NCI-H460 (cell line): ENCODE measurements at places on chromosomes 2 and 18.

DNA sequence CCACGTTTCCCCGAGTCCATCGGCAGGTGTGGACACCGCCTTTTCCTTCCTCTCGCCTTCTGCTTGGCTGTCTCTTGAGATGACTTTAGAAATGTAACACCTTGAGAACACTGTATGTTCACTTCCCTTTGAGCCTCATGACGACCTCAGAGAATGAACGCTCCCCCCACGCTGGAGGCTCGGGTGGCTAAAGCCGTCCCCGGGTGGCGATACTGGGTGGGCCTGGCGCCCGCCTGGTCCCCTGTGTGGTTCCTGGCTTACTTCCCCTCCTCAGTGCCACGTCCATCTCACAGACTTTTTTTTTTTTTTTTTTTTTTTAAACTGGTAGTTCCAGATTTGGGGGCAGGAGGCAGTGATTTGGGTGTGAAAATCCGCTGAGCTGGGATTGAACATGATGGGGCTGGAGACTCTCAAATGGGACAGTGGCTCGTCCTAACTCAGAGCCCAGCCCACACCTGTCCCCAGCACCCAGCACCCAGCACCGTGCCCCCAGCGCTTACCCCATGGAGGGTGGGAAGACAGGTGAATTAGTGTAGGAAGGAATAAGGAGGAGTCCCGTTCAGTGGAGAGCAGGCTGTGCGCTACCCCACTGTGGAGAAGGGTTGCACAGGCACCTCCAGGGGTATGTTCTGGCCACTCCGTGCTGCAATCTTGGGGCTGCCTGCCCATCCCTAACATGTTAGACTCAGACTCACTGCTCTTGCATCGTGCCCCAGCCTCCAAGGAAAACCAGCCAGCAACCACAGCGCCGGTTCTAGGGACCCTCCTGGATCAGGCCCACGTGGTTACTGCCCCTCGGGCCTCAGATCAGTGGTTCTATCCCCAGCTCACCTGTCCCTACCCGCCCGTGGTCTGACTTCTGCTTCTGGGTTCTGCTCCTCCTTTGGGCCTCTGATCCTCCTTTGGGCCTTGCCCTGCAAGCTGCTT is 174.0 kb downstream of the ASB1 start:
- no peak for DNase-seq

DNA sequence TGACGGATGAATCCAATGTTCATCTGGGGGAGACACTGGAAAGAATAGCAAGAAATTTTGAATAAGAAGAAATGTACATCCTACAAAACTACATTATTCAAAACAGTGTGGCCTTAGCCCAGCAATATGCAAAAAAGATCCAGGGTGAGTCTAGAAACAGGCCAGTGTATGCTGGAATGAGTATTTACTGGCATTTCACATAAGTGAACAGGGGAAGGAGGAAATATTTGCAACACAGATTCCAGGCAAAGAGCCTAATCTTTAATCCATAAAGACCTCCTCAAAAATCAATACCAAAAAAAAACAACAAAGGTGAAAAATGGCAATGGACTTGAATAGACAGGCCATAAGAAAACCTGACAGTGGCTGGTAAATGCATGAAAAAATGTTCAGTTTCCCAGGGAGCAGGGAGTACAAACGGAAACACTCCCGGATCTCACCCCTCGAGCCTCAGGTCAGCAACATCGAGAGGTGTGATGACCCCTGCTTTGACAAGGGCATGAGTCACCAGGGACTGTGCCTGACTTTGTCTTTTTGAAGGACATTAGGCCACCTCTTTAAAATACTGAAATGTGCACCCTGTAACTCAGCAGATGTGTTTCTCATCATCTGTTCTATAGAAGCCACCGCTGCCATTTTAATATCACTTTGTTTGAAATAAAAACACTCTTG is 12.7 kb upstream of the GPC1 start:
- no peak for DNase-seq

DNA sequence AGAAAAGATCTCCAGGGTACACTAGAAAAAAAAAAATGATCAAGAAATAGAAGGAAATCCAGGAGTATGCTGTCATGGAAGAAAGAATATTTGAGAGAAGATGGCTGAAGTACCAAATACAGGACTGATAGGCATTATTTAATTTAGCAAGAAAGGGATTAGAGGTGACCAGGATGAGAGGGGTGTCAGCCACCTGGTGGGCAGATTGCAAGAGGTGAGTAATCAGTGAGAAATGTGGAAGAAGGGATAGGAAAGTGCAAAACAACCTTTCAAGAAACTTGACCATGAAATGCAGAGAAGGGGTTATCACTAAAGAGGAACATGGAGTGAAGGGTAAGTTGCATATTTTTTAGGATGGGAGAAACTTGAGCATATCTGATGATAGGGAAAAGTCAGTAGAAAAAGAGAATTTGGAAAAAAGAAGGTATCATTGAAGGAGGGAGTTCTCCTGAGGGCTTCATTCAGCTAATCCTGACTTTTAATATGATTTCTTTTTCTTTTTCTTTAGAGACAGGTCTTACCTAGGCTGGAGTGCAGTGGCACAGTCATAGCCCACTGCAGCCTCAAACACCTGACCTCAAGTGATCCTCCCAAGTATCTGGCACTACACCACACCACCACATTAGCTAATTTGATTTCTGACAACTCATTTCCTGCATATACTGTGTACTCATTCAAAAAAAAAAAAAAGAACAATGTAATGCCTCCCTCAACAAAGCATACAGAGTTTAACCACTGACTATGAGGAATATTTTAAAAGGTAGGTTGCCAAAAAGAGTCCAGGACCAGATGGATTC is 101.3 kb downstream of the LRP2 start:
- no peak for DNase-seq

- DNase-seq = no peak
These were observed 257.7 kb upstream of the CHAC2 start for GRCh38 chr2:53509831-53510388.

DNA sequence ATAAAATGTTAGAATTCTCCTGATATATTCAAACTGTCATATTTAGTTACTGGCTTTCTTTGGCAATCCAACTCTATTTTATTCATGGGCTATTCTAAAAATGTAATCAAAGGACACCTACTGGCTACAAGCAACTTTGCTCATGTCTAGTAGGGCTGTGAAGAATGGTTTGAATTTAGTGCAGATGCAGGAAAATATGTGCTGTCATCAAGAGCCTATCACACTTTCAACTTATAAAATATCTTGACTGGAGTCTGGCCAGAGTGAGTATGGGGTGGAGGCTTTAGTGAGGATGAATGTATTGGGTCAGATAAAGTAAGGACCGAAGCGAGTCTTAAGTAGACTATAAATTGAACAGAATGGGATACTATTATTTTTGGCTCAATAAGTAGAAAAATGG is 343.4 kb upstream of the SPRED2 start:
- no peak for DNase-seq

DNA sequence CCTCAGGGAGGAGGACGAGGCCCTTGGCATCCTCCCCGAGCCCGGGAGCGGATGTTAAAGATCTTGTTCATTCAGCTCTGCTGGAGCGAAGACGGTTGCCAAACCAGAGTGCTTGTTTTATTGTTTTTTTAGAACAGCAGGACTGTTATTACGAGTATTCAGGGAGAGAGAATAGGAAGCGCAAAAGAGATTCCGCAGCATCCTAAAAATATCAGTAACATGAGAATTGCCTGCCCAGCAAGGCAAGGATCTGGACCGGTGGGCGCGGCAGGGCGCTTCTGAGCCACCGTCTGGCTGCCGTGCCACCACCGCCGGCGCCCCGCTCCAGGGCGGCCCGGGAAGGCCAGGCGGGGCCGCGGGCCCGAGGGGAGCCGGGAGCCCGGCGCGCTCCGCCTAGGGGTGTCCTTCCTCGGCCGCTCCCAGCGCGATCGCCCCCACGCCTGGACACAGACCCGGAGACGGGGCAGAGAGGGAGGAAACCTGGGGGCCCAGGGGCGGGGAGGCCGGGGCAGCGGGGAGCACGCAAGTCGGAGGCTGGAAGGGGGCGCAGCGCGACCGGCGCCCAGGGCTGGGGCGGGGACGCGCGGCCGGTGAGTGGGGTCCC is 843 bp downstream of the CYS1 start:
- no peak for DNase-seq

GRCh38 chr2:127647242-127648190 is 1.6 kb downstream of the GPR17 start:
- no peak for DNase-seq
